Urinary bladder (tissue), 4 donors: ENCODE measurements at places on chromosomes 13 and 19. TPM values are rescaled to one million over a fixed set of nuclear protein-coding genes. Genes with fewer than 3 reads are reported as not detected.

Gene UNC13A
- 0.48 TPM for total RNA-seq

DNA sequence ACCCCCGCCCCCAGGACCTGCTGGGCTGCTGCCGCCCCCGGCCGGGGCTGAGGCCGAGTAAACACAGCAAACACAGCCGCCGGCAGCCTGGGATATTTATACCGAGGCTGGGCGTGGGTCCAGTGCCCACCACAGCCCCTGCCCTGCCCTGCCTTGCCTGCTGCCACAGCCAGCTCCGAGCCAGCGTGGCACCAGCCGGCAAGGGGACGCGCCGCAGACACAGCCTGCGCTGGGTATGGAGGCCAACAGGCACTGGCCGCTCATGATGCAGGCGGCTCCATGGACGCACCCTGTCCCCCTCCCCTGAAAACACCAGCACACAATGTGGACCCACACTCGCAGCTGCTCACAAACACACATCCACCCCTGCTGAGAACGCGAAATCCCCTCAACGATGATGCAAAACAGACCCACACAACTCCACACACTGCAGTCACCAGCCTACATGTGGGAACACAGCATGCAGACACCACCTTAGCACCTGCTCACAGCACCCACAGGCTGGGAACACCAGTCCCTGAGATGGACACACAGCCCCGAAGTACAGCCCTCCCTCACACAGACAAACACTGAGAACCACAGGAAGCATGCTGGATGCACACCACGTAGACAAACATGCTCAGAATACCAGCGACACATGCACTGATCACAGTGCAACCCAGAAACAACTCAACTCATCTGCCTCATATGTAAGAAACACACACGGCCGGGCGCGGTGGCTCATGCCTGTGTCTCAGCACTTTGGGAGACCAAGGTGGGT, 16.2 kb downstream of the CCDC97 start:
- DNase-seq, result no peak

DNA sequence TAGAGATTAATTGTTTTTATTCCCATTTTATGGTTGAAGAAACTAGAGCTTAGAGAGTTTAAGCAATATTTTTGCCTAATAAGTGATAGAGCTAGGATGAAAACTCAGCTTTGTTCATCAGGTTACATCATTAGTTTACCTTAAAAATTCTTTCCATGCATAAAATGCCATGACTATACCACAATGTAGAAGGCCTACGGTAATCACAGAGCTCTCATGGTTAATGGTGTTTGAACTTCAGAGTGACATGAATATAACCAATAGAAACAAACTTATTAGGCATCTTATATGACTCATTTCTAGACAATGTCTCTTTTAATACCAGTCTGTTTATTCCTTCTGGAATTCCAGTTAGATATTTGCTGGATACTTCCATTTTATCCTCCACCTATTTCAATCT, 78.5 kb downstream of the FGF9 start:
- no peak for DNase-seq

GRCh38 chr19:33797802-33798671, 1.4 kb downstream of the KCTD15 start:
- DNase-seq, result no peak

DNA sequence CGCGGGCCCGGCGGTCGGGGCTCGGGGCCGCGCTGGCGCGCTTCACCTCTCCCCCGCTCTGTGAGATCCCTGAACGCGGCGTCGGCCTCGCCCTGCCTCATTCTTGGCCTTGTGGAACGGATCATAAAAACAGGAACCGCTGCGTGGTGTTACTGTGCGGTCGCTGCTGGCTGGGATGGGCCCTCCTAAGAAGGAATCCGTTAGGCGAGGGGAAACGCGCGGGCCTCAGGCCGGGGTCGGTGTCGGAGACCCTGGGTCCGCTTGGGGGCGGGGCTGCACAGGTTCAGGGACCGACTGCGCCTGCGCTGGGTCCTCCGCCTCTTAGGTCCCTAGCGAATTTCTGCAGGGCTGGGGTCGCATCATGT, 381 bp downstream of the CKAP2 start:
- DNase-seq, result no peak

DNA sequence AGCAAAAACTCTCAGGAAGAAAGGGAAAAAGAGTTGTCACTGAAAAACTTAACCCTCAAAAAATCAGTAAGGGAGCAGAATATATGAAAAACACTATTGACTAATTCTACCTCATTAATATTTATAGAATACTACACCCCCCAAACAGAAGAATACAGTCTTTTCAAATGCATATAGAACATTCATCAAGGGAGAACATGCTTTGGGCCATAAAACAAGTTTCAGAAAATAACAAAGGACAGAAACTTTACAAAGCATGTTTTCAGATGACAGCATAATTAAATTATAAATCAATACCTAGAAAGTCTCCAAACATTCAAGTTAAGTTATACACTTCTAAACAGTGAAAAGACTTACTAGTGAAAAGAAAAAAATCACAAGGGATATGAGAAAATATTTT, 30.5 kb downstream of the SOHLH2 start:
- no peak for DNase-seq

DNA sequence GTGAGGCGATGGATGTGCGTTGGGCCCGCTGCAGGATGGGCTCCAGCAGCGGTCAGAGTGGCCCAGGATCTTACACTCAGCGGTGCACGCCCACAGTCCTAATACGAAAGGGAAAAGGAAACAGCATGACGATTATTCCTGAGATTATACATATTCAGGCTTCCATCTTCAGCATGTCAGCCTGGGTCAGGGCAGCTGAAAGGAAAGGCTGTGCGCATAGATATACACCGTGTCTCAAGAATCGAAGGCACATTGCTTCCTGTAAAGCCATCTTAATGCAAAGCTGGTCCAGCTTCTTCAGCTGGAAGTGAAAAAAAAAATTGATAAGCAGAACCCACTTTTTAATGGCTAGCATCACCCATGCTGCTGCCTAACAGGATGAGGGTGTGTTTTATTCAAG, 3.6 kb downstream of the PCDH8 start:
- no peak for DNase-seq

- no peak for DNase-seq
Measured at GRCh38 chr13:49833402-49833801, 40.9 kb upstream of the KPNA3 start.

DNA sequence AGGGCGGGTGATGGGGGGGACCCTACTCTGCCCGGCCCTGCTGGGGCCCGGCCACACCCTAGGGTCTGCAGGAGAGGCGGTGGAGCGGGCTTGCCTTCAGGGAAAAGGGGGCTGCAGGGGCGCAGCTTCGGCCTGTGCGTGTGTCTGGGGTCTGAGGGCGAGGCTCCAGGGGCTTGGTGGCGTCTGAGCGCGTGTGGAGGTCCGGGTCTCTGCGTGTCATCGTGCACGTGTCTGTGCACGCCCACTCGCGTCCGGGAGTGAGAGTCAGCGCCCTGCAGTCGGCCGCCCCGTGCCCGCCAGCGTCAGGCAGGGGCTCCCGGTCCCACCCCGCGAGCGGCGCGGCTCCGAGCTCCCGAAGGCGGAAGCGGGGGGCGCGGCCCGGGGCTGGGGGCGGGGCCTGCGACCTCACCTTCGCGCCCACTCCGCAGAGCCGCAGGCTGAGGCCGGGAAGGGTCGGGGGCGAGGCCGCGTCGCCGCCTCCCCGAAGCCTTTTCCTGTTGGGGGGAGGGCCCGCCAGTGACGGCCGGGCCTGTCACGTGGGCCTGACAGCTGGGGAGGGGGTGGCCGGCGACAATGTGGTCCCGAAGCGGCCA, at the start of gene ARHGAP45:
ARHGAP45 (plus strand) TSS at position 420 of the 593 bp plus-strand sequence. CDS start 239 bp downstream, outside the sequence.
- no peak for DNase-seq

DNA sequence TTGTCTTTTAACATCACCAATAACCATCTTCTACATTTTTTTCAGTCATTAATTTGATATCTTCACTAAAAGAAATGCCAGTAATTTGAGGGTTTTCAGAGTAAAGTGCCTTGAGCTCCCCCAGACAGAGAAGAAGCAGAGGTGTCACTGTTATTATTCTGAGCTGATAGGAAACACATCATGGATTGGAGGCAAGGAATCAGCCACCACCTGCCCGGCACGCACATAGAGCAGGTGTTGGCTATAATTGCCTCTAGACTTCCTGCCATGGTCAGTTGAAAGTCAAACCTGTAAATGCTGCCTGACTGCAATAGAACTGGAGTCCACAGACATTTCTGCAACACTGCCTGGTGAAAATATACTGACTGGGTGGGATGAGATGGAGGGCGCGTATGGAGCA, 776.6 kb downstream of the UQCRFS1 start:
- no peak for DNase-seq

GRCh38 chr13:94268661-94269060, 210.8 kb downstream of the DCT start:
- DNase-seq, result no peak

DNA sequence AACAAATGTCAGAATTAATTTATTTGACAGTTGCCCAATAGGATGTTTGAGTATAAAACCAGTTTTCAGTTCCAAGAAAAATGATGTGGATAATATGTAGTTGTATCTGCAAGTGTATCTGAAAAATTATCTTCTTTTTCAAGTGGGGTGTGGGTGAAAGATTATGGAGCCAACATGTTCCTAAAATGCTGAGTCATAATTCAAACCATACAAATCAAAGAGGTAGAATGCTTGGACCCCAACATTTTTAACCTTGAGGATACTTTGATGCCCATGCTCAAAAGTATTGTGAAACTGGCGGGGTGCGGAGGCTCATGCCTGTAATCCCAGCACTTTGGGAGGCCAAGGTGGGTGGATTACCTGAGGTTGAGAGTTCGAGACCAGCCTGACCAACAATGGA, 54.0 kb upstream of the ZNF724 start:
- no peak for DNase-seq

DNA sequence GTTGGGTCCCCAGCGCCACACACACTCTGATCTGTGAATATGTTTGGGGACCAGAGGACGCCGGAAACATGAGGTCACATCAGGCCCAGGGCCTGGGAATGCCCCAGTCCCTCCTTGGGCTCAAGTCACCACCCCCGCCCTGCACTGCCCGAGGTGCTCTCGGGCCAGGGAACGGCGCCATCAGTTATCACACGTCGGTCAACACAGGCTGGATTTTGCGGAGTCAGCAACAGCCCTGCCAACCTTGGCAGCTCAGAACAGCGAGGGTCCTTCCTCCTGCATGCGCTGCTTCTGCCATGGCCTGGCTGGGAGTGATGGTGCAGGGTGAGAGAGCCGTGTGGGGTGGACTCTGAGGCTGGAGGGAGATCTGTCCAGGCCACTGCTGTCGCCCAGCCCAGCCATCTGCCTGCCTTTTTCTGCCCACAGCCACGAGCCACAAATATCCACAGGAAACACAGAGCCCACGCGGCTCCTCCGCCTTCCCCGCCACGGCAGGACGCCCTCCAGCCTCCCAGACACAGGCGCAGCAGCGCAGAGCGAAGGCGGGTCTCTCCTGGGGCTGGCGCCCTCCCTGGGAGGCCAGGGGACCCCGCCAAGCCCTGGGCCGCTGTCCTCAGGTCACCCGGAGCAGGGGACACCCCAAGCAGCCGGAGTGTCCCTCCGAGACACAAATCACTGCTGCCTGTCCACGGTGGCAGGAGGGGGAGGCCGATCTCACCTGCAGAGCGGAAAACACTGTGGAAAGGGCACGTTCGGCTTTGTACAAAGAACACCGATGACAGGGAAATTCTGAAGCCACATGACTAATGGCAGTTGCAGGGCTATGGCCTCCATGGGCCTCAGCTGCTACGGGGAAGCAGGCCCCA, 31.6 kb upstream of the CACTIN start:
- DNase-seq, result no peak

GRCh38 chr19:36420961-36421748, 2.7 kb upstream of the ZFP82 start:
- no peak for DNase-seq

DNA sequence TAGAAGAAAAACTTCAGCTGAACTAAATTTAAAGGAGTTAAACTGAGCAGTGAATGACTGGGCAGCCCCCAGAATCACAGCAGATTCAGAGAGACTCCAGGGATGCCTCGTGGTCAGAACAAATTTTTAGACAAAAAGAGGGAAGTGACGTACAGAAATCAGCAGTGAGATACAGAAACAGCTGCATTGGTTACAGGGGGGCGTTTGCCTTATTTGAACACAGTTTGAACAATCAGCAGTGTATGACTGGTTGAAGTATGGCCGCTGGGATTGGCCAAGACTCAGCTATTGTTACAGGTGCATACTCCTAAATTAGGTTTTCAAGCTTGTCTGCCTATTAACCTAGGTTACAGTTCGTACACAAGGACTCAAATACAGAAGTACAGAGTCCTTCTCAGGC, 2.2 kb upstream of the SPRYD7 start:
- no peak for DNase-seq

Gene PSG2
- total RNA-seq, result not detected

- DNase-seq, result no peak
Measured at GRCh38 chr19:19259741-19260140, 13.4 kb downstream of the TM6SF2 start.

DNA sequence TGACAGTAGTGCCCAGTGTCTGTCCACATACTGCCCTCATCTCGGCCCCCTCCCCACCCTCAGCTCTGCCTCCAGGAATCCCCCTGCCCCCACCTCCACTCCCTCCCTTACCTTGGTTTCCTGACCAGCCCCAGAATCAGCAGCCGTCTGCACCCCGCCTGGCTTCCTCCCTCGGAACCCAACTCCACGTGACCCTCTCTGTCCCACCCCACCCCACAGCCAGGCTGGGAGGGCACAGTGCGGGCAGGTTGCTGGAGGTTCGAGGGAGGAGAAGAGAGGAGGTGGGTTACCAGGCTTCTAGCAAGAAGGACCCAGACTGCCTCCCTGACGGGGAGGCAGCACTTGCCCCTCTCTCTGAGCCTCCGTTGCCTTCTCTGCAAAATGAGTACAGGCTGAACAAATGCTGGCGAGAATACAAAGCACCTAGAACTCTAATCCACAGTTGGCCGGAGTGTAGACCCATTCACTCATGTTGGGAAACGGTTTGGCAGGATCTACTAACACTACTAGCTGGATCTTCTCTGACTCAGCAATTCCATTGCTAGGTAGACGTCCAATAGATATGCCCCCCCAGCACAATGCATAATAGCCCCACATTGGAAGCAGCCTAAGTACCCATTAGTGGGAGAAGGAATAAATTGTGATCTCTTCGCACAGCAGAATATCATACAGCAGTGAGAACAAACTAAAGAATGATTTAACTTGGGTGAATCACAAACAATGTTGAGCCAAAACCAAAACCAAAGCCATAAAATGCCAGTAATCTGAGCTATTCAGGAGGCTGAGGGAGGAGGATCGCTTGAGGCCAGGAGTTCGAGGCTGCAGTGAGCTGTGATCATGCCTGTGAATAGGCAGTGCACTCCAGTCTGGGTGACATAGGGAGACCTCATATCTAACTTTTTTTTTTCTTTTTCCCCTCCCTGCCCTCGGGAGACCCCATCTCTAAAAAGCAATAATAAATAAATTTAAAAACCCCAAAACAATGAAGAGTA, at the start of gene RASAL3:
RASAL3 (minus strand) TSS at position 151 of the 992 bp plus-strand sequence. CDS start 186 bp downstream, outside the sequence.
- DNase-seq, result no peak

Gene WDR87
- not detected for total RNA-seq
